Sciatic nerve (tissue), 2 donors: ENCODE measurements at places on chromosomes 1 and 21.

DNA sequence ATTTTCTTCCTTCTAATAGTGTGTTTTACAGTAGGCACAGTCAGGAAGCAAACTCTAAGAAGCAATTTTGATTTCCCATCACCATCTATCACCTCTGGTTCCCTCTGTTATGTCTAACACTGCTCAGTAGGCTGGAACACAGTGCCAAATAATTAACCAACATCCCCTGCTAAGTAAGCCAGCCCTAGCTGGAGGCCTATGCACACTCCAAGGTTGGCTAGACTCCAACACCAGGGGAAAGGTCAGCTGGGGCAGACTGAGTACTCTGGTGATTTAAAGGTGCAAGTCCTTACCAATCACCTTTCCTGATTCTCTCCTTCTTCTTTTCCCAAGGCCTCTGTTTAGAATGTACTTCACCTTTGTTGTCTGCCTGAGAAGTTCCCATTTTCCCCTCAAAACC is 46.5 kb upstream of the BEND5 start:
- DNase-seq, result no peak

DNA sequence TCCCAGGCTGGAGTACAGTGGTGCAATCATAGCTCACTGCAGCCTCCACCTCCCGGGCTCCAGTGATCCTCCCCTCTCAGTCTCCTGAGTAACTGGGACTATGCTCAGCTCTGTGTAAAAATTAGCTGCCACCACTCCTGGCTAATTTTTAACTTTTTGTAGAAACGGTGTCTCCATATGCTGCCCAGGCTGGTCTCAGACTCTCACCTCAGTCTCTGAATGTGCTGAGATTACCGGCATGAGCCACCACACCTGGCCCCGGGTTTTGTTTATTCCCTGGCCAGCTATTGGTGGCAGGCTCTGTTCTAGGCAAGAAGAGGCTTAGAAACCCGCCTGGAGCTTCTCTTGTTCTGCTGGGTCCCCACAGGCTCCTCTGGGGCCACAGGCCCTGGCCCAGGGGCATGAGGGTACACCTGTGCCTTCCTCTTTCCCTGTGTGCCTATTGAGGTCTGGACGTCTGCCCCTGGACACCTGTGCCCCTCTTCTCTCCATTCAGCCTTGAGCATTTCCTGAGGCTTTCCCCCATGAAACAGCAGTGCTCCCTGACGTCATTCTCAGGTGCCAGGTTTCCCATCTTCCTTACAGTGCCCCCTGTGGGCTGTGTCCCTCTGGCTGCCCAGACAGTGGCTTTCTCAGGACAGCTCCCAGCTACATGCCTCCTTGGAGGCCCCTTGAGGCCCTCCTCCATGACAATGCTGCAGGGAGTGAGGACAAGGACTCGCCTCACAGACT is 57.5 kb downstream of the PCP4 start:
- DNase-seq, result no peak

DNA sequence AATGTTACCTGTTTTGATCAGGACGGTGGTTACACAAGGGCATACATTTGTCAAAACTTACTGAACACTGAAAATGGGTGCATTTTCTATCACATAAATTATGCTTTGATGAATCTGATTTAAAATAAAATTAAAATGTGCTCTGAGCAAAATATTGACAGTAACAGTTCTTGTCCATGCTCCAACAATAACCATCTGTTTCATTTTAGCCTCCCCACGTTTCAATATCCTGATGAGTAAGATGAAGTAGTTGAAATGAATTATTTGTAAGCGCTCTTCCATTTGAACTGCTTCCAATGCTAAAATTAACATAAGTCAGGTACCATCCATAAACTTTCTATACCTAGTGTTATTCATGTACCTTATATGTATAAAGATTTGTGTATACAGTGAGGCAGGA is 365.4 kb downstream of the LTN1 start:
- no peak for DNase-seq

- no peak for DNase-seq
Measured at GRCh38 chr1:156102633-156103511, 11.6 kb upstream of the LMNA start.

- DNase-seq, result no peak
Measured at GRCh38 chr1:77030401-77031105, 163.3 kb downstream of the ST6GALNAC5 start.

DNA sequence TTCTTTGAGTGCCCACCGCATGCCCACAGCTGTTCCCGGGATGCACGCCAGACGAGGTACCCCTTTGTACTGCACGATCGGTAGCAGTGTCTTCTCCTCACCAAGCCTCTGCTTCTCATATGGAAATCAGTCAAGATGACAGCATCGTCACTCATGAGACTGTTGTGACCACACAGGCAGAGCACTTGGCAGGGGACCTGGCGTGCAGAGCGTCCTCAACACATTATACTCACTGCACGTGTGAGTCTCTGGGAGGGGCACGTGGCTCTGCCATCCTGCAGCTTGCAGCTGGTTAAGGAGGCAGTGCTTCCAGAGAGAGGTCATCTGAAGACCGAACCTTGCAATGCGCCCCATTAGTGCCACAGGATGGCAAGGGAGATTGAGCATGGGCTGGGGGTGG is 266.8 kb downstream of the NPHP4 start:
- DNase-seq, result peak; percentile 31

DNA sequence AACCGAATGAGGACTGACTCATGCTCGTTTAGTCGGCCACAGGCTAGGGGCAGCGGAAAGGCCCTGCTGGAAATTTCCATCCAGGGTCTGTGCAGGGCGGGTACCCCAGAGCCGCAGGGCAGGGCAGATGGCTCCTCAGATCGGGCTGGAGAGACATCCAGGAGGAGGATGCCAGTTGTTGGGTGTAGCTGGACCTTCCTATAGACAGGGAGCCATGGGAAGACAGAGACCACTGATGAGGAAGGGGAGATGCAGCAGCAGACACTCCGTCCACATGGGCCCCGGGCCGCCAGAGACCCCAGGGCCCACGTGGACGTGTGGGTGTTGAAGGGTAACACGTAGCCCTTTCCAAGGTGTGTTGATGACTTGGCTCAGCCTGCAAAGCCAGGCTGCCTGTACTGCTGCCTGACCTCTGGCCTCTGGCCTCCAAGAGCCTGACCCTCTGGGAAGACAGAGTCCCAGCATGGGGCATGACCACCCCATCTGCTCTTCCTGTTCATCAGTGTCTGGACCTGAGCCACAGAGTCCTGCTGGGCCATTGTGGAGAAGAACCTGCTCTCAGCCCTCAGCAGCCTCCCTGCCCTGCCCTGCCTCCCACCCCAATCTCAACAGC is 4.8 kb downstream of the GNG4 start:
- DNase-seq, result no peak

DNA sequence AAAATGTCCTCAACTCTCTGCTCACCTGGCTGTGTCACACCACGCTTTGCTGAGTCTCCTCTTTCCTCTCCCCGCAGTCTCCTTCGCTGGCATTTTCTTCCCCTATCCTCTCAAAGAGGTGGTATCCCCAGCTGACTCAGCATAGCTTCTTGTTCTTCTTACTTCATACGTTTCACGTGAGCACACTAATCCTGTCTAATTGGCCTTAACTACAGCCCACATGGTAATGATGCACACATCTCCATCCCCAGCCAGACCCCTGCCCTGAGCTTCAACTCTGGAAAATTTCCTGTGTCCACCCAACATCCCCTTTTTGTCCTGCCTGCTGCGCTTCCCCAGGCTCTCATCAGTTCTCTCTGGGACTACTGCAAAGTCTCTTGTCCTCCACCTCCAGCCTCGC is 169.8 kb downstream of the TTLL7 start:
- DNase-seq, result no peak

DNA sequence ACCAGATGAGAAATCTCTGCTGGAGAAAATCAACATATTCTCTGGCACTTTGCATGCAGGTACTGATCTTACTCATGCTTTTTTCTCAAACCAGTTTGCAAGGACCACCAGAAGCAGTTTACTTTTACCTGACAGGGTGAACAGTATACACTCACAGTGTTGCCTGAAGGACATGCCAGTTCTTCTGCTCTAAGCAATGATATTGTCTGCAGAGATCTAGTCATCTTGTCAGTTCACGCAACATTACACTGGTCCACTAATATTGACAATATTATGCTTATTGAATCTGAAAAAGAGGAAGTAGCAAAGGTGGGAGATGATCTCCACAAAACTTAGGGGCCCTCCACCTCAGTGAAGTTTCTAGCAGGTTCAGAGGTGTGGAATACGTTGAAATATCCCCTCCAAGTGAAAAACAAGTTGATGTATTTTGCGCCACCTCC is 3.8 kb upstream of the S100B start:
- DNase-seq, result no peak

DNA sequence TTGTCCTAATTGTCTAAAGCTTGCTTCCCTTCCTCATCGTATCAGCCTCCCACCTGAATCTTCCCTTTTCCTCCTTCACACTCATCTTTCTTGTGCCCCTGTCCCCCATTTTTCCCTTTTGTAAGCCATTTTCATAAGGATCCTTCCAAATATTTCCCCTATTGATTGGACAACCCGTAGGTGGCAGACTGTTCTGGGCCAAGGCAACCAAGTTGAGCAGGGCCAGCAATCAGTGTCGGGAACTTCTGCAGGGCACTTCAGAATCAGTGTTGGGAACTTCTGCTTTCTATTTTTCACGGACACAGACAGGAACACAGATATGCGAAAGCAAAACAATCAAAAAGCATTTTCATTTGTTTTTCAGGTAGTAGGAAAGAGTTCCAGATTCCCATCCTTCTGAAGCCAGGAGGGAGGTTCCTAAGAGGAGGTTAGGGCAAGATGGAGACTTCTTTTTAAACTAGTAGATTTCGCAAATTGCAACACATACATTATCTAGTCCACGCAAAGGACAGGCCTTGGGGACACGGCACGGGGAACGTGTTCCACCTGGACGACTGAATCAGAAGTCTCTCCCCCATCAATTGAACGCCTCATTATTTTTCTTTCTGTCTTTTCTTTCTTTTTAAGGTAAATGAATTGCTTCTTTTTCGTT is 691 bp upstream of the MPZL1 start:
- DNase-seq, result no peak

- DNase-seq, result no peak
Measured at GRCh38 chr1:92519043-92519442, 32.3 kb upstream of the GFI1 start.

DNA sequence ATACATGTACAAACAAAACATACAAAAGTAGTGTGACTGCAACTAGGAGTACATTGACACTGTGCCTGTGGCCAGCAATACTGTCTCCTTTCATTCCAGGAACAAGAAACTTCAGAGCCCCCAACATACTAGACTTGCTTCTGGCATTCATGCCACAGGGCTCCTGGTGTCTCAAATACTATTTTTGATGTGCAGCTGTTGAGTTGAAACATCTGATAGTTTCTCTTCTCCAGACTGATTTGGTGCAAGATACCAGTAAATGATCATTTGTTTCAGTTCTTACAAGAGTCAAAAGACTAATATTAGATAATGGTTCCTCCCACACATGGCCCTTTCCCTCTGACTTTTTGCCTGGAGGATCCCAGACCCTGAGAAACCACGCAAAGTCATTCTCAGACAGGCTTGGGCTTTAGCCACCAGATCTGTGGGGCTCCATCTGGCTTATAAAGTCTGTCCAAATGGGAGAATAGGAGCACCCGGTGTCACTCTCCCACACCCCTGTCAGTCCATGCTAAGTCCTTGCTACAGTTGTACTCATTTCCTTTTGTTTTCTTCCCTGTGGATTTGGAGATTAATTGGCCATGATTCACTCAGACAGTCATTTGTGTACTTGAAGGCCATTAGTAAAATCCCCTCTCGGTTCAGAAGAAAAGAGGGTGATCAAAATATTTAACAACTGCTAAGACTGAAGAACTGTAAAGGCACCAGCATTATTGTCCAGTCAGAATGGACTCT is 163.5 kb upstream of the RUNX1 start:
- no peak for DNase-seq

DNA sequence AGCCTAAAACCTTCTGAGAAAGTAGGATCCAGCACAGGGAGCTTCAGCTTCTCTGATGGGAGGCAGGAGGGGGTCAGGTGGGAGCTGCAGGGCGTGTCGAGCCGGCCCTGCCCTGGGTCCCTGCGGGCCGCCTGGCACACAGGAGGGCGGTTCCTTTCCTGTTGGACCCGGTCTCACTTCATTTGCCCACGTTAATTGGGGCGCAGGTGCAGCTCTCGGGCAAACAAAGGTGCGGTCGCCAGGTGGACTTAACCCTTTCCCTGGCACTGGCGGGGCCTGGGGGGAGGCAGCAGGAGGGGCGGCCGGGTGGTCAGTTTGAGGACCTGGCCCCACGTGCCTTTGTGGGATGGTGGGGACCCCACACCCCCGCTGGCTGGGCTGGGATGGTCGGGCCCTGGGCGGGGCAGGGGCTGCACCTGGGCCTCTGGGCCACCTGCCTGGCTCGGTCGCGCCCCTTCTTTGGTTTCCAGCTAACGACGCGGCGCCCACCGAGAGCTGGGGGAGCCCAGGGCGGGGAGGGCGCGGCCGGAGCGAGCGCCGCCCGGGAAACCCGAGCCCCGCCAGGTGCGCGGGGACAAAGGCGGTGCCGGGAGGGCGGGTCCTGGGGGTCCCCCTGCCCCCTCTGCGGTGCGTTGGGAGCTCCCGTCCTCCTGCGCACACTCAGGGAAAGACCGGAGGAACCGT is 20.8 kb upstream of the C1orf159 start:
- no peak for DNase-seq

- DNase-seq, result no peak
Measured at GRCh38 chr1:184492536-184492935, 105.7 kb downstream of the C1orf21 start.

DNA sequence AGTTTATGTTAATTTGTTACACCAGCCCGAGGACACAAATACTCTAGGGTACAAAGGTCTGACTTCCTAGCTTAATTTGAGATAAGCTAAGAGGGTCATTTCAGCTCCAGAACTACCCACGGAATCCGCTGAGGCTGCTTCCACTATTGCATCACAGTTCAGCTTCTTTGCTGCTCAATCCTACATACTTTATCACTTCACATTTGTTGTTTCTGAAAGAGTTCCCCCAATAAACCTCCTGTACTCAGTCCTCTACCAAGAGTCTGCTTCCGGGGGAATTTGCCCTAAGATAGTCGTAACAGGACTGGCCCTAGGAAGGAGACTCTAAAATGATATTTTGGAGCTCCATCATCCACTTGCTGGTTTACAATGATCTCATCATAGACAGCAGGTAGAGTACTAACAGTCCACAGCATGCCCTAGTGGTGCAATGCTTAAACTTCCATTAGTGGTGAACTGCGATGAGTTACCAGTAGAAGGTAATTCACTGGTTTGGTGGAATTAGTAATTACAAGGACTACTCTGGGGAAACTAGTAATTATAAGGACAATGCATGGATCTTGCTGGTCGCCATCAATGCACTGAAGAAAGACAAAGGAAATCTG is 229.3 kb downstream of the USH2A start:
- DNase-seq, result no peak

GRCh38 chr1:230753586-230754251 is 6.5 kb downstream of the CAPN9 start:
- DNase-seq, result no peak

GRCh38 chr21:35724156-35724555 is 336.2 kb downstream of the SETD4 start:
- no peak for DNase-seq

GRCh38 chr21:42659416-42660117 is 6.1 kb downstream of the PDE9A start:
- DNase-seq, result no peak

- DNase-seq, result peak; percentile 86
Measured at GRCh38 chr1:31154632-31155215, 85.0 kb downstream of the NKAIN1 start.
